ENCODE measurements at places on chromosomes 7 and 10.

GRCh38 chr10:111865550-111865949, 318.0 kb downstream of the GPAM start:
- no peak for DNase-seq

GRCh38 chr10:106284802-106285587, 879.5 kb downstream of the SORCS1 start:
- DNase-seq = no peak

- DNase-seq = no peak
Observed at GRCh38 chr7:107661865-107662379, 1.3 kb downstream of the SLC26A4 start.

DNA sequence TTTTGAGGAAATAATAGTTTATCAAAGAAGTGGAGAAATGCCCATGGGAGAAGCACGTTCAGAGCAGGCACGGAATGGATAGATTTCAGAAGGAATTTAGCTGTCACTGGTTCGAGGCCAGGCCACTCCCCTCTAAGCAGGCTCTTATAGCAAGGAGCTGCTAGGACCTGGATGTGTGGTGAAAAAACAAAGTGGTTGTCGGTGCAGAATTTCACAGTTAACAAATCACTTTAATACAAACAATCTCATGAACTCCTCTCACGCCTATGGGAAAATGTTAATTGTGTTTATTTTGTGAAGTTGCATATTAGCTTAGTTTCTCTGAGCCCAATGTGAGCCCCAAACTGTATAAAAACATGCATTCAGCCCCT, 176.3 kb downstream of the PKD1L1 start:
- no peak for DNase-seq

DNA sequence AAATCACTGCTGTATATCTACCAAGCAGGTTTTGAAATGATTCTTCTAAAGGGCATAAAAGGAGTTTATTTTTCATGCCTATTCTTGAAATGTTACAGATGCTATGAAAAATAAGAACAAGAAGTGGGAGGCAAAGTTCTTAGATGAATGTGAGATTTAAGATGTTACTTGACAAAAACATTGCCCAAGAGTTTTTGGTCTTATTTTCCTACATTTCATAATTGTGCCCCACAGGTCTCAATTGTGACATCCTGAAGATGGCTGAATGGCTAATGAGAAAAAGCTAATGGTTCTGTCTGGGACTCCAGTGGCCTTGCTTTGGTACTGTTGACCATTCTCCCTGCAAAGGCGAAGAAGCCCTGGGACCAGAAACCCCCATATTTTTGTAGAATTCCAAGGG, 43.0 kb upstream of the IFRD1 start:
- DNase-seq = no peak

DNA sequence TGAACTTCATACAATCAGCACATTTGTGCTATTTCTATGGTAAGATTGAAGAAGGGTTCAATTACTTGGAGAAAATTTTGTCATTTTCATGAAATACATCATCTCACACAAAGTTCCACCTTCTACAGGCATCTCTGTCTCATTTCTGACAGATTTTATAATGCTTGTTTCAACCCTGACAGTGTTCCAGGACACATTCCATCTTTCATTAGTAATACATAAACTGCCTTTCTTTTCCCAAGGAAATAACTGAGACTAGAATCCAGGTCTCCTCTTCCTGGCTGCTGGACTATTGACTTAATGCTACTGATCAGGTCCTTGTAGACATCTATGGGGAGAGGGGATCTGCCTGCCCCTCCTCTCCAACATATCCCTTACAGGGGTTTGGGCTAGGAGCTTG, 70.1 kb upstream of the PLPP4 start:
- no peak for DNase-seq

DNA sequence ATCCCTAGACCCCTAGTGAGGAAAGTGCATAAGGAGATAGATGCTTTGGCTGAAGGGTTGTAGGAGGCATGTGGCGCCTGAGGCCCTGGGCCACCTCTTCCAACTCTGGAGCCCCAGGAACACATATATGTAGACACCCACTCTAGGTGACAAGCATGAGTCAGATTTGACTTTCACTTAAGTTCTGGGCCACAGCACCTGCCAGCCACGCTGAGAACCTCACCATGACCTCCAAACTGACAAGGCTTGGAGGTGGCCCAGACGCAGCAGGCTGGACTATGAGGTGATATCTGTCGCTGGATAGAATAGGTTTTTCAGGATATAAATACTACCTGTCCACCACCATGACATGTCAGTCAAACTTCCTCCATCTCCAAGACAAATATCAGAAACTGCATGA, 894.0 kb upstream of the ZNF722 start:
- no peak for DNase-seq

- peak; percentile 69 for DNase-seq
Observed at GRCh38 chr10:17851611-17852010, 42.5 kb downstream of the MRC1 start.

- DNase-seq = no peak
Observed at GRCh38 chr10:20185116-20185515, 368.9 kb downstream of the PLXDC2 start.

- no peak for DNase-seq
Observed at GRCh38 chr7:1219498-1219897, 13.2 kb upstream of the UNCX start.

- peak; percentile 15 for DNase-seq
Observed at GRCh38 chr10:100742936-100743335, 2.4 kb upstream of the PAX2 start.

GRCh38 chr10:98925651-98926050, 310.0 kb downstream of the HPSE2 start:
- no peak for DNase-seq

DNA sequence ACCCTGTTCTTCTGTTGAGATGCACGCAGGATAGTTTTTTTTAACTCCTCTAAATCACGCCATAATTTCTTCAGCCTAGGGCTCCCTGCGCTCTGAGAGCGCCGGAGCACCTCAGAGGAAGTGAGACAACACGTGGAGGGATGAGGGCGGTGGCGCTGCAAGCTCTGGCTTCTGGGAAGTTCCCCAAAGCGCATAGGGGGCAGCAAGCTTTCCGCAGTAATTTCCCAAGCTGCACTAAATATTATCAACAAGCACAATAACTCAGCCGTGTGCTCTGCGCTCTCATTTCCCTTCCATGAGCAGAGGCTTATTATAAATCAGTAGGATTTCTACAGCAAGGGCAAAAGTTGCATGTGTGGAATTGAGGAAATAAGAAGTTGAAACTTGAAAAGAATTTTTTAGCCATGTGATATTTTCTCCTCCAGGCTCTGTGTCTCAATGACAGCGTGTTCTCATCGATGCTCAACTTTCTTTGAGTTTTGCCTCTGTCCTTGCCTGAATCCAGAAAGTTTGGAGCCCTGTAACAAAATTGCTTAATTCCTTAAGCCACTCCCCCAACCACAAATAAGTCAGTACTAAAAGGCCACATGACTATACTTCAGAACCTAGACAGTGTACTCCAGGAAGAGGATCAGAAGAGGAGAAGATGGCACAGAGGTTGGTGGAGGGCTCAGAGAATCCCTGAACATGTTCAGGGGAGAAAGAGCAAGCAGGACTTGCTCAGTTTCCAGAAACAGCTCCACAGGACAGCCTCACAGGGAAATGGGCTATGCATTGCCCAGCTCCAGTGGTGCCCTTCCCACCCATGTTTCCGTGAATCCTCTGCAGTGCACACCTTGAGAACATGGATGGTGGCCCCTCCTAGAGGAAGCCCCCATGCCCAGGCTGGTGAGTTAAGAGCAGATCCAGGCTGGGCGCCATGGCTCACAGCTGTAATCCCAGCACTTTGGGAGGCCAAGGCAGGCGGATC, 221.5 kb upstream of the GHITM start:
- DNase-seq = peak; percentile 72

Data from sigmoid colon (tissue), 7 donors.